ENCODE measurements at places on chromosomes 12 and 14.

GRCh38 chr12:7090222-7090998, 1.8 kb downstream of the C1R start:
- no peak for DNase-seq

DNA sequence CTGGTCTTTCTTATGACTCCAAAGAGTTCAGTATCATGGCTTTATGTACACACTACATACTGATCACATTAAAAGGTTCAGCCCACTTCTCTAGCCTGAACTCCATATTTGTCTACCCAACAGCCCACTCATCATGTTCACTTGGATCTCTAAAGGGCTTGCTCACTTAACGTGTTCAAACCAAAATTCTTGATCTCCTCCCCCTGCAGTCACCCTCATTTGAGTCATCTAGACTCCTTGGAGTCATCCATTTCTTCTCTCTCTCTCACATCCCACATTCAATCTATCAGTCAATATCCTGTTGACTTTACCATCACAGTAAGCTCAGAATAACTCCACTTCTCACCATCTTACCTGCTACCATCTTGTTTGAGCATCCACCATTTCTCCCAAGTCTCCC, 148.4 kb upstream of the ARID2 start:
- no peak for DNase-seq

DNA sequence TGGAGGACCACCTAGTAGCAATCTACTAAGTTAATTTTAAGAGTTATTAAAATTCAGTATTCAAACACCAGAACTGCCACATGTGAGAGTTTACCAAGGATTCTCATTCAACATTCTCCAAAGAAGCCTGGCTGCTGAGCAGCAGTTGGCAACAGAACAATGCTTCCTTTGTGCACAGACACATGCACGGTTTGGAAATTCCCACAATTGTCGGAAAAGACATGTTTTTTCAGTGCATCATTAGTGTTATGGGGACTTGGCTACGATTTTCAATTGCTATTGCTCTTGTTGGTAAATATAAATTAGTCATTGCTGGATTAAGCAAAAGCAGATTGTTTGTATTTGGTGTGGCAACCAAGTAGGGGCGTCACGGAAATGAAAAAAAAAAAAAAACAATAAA, 22.2 kb downstream of the ST8SIA1 start:
- DNase-seq = no peak

DNA sequence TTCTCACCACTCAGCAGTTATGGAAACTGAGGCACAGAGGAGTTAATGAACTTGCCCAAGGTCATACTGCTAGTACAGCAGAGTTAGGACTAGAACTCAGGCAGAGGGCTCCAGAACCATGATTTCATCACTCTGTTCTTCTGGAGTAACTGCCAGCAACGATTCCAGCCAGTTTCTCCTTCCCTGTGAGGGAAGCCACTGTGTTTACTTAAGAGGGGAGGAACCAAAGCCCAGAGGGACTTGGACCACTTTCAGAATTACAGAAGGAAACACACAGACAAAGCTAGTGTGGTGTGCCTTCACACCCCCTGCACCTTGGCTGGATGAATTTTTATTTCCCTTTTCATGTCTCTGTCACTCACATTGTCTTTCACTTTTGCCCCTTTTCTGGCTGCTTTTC, 398.2 kb downstream of the DPF3 start:
- no peak for DNase-seq

- DNase-seq = no peak
These were observed 12.5 kb downstream of the GNS start for GRCh38 chr12:64746663-64747062.

DNA sequence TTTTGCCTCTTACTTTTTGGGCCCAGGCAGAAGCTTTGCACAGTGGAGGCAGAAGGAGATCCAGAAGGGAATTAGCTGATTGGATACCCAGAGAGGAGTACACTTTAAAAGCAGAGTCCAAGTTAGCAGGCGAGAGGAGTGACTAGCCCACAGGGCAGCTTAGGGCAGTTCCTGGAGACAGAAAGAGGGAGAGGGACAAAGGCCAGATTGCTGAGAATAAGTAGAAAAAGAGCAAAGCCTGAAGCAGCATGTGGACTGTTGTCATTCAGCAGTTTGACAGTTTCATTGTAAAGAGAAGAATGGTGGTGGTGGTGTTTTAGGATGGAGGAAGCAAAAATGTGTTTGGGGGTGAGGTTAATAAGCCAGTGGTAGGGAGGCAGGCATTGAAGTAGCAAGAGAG, 95.1 kb downstream of the PELI2 start:
- DNase-seq = no peak

DNA sequence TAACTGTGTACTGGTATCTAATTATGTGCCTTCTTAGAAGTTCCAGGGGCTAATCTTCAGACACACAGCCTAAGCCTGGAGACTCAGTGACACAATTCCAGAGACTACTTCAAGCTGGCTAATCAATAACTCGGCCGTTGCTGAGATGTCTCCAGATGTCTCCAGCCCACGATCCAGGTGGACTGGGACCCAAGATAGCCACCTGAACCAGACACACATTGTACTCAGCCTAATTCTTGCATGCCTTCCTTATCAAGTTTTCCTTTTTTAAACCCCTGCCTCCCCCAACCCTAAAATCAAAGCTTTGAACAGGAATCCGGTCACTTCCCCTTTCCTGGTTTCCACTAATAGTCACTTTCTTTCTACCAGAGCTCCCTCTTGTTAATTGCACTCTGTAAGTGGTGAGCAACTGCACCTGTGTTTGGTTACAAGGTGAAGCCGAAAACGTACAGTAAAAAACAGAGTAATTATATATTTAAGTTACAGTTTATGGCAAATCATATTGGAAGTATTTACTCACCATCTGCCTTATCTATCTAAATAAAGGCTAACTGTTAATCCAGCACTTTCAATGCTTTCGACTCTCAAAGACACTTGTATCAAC, 39.8 kb upstream of the PTGDR start:
- DNase-seq = no peak

DNA sequence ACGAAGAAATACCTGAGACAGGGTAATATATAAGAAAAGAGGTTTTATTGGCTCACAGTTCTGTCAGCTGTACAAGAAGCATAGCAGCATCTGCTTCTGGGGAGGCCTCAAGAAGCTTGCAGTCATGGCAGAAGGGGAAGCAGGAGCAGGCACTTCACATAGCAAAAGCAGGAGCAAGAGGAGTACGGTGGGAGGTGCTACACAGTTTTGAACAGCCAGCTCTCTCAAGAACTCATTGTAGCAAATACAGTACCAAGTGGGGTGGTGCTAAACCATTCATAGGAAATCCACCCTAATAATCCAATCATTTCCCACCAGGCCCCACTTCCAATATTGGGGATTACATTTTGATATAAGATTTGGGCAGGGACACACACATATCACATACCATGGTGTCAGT, 8.0 kb downstream of the TMTC3 start:
- no peak for DNase-seq

DNA sequence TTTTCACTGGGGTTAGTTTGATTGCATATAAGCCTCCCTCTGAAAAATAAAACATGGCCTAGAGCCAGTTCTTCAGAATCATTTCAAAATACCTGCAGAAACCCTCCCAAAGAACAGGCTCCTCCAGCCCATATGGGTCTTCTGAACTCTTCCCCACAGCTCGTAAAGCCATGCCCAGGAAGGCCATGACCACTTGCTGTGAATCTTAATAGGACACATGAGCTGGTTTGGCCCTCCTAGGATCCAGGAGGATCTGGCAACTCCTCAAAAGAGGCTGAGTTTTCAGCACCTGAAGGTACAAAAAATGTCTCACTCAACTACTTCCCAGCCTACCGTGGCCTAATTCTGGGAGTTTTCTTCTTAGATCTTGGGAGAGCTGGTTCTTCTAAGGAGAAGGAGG, 2.4 kb downstream of the MYBPC1 start:
- no peak for DNase-seq

DNA sequence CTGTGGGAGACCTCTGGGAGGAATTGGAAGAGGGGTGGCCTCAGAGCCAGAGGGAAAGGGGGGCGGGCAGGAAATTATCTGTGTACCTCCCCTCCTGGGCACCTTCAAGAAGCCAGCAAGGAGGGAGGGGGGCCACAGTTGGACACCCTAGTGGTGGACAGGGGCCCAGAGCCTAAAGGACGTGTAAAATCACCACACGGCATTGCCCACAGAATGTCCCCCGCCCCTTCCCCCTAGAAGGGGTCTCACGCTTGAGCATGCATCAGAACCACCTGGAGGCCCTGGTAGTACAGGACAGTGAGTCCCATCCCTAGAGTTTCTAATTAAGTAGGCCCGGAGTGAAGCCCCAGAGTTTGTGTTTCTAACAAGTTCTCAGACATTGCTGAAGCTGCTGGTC, 8.2 kb downstream of the ENDOU start:
- DNase-seq = no peak

GRCh38 chr14:84375235-84375634, 1154.7 kb upstream of the FLRT2 start:
- DNase-seq = no peak

DNA sequence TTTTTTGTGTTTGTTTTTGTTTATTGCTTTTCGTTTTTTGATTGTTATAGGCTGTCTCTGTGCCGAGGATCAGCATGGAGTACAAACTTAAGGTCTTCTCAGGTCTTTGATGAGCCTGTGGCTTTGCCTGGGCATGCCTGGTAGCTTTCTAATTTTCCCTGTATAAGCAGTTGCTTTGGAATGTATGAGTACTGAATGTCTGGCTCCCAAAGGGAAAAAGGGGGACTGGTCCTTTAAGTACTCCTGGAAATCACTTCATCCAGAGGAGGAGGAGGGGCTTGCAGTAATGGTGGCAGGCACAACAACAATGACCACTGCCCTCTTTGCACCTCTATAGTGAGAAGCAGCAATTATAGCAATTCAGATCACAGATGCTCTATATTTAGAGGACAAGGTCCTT, 67.6 kb upstream of the TTC7B start:
- no peak for DNase-seq

GRCh38 chr12:58288190-58288589, 346.8 kb downstream of the ATP23 start:
- DNase-seq = no peak

- DNase-seq = no peak
These were observed 175.7 kb upstream of the VASH1 start for GRCh38 chr14:76585616-76586015.

DNA sequence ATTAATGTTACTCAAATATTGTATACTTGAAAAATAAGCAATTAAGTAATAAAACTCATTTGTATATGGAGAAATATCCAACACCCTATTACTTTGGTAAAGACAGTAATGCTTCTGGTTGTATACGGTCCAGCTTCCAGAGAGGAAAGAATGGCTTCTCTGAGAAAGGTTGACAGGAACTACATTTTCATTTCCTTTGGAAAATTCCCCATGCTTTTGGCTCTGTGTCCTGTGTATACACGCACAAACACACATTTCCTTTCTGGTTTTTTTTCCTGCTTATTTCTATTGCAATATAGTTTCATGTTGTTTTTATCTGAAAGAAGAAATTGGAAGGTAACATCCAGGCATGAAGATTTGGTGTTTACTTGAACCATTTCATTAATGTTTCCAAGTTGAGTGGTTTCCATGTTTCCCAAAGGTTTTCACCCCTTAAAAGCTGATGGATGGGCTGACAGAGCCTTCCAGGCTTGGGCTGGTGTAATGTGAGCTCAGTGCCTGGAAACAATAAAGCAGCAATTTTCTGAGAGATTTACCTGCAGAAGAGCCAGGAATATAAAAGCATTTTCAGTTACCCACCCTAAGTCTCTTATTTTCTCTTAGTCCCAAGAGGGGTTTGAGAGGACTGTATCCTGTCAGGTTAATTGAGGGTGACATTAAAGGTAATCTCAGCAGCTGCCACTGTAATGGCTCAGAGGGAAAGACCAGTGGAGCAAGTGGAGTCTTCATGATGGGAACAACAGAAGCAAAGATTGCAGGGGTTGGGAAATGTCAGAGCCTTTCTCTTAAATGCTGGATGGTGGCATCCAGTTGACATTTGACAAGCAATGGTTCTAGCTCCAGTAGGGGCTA, 33.4 kb upstream of the TMTC1 start:
- DNase-seq = no peak

- no peak for DNase-seq
These were observed 55.0 kb upstream of the GRIP1 start for GRCh38 chr12:66733839-66734238.

- DNase-seq = peak; percentile 51
These were observed 6.0 kb upstream of the SLC6A12 start for GRCh38 chr12:219891-220352.

DNA sequence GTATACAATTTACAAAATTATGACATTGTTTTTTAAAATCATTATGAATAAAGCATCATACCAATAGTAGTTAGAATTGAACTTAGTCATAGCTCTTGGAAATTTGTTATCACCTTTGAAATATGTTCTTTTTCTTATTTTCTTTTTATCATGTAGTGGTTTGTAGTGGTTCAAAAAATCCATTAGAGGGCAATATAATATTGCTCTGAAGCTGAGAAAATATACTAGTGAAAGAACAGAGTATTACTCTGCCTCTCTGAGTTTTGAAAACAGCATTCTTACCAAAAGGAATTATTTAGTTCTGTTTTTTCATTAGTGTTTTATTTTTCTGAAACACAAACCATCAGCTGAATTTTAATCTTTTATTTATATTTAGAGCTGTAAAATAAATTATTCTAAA, 76.2 kb downstream of the PDZRN4 start:
- peak; percentile 15 for DNase-seq

DNA sequence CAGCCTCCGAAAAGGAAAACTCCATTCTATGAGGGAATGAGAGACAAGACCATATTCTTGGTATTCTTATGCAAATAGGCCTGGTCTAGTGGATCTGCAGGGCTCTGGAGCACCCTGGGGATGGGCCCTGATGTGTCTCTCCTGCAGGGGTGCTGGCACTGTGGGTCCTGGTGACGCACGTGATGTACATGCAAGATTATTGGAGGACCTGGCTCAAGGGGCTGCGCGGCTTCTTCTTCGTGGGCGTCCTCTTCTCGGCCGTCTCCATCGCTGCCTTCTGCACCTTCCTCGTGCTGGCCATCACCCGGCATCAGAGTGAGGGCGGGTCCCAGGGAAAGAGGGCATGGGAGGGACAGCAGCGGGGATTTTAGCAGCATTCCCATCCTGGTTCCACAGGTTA, 5.8 kb downstream of the SLC48A1 start:
- DNase-seq = no peak

DNA sequence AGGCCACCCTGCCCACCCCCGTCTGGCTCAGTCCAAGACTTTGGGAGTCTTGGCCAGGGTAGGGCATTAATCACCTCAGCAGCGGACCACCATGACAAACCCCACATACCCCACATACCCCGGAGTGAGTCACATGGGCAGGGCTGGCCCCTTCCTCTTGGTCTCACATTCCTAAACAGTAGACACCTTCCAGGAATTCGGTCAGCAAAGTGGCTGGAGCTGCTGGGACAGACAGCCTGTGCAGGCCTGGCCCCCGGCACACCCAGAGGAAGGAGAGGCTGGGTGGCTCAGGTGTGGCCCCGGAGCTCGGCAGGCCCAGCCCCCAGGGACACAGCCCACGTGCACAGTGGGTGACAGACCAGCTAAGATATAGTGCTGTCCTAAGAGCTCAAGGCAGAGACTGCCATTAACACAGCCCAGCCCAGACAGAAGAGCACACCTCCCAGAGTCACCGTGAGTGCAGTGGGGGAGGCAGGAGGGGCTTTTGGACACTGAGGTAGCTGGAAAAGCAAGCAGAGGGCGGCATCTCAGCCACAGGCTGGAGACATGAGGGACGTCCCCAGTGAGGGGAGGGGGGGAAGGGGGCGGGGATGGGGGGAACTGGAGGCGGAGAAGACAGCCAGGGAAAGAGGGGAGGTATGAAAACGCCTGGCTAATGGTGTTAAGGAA, 24.0 kb downstream of the CCDC85C start:
- no peak for DNase-seq
